ENCODE measurements at places on chromosomes 7 and 10.

DNA sequence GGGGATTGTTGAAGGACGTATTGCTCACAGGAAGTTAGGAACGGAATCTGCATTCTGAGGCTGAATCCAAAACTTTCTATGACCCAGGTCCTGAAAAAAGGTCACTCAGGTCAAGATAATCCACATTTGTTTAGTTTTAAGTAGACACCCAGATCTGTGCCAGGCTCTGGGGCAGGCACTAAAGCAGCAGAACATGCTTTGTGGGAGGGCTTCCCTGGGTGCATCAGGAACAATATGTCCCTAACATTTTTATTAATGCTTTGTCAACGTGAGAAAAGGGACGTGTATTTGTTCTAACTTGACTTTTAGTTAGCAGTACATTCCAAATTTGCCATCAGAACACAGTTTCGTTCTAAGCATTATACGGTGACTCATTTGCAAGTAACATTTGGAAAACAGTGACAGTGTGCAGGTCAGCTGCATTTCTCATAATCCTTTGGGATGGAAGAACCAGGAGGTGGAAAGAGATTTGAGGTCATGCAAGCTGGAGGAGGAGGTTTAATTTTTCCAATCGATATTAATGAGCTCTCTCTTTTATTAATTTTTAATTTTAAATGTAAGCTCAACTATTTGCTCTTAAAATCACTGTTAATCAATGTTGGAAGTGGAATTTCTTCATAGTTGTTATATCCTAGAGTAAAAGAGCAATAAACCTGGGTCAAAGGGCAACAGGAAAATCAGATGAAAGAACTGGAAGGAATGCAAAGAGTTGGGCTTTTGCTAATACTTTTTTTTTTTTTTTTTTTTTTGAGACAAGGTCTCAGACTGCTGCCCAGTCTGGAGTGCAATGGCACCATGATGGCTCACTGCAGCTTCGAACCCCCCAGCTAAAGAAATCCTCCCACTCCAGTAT lies 35.0 kb downstream of the TAS2R41 start:
- no peak for DNase-seq

- no peak for DNase-seq
Measured at GRCh38 chr10:115163129-115163528, 70.0 kb downstream of the ATRNL1 start.

DNA sequence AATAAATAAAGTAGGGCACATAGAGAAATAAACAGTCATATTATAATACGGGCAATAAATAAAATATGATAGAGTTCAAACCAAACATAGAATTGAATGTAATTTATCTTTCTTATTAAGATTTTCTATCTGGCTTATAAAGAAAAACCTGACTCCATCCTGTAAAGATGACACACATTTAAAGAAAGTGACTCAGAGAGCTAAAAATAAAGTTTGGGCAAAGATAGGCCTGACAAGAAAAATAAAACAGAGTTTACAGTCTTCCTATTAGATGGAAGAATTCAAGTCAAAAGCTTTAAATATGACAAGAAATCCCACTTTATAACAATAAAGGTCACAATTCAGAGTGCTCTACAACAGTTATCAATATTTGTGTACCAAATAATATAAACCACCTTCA lies 580.6 kb downstream of the PHTF2 start:
- no peak for DNase-seq

GRCh38 chr10:62054830-62055229 lies 153.3 kb downstream of the ARID5B start:
- no peak for DNase-seq

DNA sequence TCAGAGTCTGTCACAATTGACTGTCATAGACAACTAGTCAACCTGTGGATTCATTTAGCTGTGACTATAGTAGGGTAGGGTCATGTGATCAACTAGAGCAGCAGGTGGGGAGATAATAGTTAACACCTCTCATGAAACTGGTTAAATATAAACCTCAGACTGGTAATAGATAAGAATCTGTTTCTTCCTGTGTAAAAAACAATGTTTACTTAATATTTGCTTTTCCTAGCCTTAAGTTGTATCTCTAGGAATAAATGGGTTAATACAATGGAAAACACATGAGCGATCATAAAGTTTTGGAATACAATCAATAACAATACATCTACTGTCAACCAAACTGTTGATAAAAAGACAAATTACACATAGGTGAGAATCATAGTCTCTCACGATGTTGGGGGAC lies 43.4 kb upstream of the ITGB8 start:
- DNase-seq: no peak

DNA sequence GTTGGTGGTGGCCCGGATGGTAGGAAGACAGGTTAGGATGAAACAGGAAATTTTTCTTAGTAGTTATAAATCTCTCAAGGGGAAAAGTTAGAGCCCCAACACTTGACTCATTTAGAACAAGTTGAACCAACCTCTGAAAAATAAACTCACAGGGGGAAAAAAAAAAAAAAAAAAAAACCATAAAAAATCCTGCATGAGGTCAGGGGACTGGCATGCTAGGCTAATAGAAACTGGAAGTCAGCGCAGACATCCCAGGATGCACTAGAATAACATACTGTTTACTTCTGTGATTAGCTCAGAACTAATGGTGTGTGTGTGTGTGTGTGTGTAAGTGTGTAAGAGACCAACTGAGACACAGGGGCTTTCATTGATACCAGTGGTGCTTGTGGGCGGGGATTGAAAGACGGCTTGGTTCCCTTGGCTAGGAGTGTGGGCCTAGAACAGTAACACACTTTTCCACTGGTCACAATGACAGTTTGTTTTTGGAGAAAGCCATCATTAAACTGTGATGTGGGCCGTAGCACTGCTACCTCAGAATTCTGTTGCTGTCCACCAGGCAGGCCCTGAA lies 491.6 kb upstream of the GALNT17 start:
- no peak for DNase-seq

- DNase-seq: no peak
Measured at GRCh38 chr10:116241085-116241484, 31.9 kb downstream of the GFRA1 start.

GRCh38 chr7:85708221-85708620 lies 521.4 kb upstream of the SEMA3D start:
- no peak for DNase-seq

DNA sequence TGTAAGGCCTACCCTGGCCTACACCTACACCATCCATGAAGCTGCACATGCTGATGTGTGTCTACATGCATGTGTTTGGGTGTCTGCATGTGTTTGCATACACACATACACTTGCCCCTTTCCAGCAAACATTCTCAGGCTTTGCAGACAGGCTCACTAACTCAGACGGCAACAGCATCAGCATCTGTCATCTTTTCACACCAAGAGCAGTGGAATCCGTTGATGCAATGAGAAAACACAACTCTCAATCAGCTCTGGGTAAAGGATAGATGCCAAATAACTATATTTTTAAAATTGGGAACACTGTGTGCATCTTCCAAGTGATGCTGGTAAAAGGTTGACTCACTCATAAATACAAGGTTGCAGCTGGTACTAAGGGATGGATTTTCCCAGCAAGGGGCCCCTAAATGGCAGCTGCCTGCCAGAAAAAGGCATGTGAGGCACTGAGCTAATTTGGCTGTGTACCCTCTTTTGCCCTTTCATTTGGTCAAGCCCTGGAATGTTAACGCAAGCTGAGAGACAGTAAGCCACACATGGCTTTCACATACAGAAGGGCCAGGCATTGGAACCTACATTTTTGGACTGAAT lies 296.3 kb upstream of the NPSR1 start:
- no peak for DNase-seq

DNA sequence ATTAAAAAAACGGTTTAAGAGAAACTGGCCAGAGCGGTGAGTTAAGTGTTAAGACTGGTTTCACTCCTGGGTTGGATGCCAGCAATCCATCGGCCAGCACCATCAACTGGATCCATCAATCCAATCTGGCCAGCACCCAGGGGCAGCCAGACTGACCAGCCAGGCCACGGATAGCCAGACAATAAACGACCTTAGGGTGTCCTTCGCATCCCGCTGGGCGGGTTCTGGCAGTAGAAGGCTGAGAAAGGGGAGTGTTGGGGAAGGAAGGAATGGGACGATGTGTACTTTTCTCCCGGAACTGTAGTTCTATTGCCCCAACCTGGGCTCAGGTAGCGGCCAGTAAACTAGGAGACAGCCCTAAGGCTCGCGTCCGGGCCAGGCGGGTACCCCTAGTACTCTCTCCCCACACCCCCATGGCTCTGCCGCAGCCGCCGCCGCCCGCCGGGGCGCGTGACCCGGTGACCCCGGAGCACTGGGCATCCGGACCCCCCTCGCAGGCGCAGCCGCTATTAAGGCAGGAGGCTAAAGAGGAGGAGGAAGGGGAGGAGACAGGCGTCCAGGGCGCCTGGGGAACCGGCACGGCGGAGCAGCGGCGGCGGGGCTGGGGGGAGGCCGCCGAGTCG lies at the start of gene CASD1:
Gene CASD1 (plus strand): TSS at position 546 of the 623 bp plus-strand sequence. CDS start 276 bp downstream, outside the sequence.
- DNase-seq: peak; percentile 30

GRCh38 chr7:40915071-40915470 lies 780.3 kb downstream of the SUGCT start:
- DNase-seq: no peak

DNA sequence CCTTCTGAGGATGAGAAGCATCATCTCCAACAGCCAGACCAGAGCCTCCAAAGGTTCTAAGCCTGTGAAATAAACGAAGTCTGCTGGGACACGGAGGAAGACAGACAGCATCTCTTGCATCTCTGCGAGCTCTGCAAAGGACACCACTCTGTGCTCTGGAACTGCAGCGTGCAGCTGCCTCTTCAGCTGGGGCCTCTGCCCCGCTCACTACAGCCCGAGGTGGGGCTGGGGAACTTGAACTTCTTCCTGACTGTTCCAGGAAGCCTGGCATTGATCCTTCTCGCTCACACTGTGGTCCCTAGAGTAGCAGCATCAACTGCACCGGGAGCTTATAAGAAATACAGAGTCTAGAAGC lies 163.3 kb downstream of the USP6NL start:
- DNase-seq: no peak

DNA sequence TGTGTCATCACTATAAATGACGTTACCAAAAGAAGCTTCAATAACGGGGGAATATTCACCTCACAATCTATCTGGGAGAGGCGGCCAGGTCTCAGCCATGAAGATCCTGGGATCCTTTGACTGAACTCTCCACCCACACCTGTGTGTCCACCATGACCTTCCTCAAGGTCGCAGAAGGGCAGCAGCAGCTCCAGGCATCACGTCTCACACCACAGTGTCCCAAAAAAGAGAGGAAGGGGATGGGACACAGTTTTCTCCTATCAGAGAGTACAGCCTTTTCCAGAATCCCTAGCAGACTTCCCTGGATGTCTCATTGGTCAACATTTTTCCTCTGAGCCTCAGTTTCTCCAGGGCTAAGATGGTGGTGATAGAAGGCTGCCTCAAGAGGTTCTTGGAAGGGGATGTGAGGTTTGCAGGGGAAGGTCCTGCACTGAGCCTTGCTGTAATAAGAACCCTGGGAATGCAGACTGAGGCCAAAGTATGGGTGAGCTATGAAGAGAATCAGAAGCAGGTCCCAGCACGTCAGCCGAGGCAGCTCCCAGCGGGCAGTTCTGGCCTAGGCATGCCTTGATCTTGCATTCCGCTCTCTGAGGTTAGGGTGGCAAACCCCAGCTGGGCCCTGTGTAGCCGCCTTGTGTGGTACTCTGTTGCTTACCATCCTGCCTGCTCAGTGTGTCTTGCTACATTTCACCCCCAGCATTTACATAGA lies 63.8 kb downstream of the COL26A1 start:
- no peak for DNase-seq

DNA sequence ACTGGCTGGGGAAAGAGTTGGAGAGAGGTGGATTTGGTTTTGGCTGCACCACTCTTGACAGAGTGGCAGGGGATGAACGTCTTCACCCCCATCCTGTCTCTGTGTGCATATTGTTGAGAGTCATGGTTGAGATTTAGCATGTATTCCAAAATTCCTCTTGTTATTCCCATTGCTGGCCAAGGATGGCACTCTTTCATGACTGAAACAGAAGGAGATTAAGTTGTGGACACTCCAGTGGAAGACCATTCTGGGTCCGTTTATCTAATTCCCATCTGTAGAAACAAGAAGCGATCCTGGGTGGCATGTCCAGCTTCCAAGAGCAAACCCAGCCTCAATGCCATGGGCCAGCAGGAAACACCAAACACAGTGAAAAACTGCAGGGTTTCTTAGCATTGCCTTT lies 469.0 kb upstream of the IGFBP3 start:
- no peak for DNase-seq

DNA sequence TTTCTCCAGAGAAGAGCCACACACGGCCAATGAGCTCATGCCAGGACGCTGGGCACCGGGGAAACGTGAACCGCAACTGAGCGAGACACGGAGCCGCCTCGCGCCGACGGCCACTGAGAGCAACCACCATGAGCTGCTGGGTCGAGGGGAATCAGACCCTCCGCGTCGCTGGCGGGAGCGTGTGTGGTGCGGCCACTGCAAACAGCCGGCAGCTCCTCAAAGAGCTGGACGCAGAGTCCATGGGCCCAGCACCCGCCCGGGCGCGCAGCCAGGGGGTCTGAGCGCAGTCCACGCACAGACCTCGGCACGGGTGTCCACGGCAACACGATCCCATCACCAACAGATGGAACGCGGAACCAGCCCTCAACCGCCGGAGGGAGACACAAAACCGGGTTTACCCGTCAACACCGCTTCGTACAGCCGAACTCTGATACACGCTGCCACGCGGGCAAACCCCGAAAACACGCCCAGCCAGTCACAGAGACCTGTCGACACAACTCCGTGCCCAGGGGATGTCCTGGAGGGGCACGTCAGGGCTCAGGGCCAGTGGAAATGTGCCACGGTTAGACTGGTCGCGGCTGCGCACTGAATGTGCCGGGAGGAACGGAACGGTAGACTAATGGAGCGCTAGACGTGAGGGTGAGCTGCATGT lies 147.1 kb downstream of the ELFN1 start:
- no peak for DNase-seq

GRCh38 chr7:69067397-69067796 lies 530.9 kb upstream of the AUTS2 start:
- no peak for DNase-seq

GRCh38 chr10:8060010-8060703 lies 5.7 kb downstream of the GATA3 start:
- no peak for DNase-seq

DNA sequence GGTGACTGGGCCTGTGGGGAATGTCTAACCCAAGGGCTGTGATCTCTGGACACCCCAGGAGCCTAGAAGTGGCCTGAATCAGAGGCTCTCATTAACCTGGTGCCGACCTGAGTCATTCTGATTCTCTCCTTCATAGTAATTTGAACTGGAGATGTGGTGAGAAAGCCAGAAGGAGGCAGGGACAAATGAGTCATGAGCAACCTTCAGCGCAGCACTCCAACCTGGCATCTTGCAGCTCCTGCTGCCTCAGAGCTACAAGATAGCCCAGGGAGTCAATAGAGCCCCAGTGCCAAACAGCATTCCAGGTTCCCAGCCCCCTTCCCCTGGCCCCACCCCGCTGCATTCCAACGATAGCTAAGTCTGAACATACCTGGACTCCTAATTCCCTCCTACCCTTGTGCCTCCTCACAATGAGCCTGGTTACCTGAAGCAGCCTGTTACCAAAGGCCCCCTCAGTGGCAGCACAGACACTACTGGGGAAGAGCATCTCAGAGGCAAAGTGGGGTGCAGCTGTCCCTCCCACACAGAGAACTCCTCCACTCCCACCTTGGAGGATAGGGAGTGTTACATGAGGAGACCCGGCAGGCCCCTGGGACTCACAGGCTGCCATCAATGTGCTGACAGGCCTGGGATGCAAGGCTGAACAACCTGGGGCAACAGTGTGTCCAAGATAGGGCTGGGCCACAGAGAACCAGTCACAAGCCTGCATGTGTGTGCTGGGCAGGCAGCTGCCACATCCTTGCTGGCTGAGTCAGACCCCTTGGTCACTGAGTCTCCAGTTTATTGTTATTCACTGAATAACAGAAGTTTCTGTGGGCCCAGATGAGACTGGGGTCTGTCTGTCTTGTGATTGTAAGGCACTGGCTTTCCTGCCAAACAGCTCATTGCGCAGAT lies 76.8 kb upstream of the LEP start:
- no peak for DNase-seq
